ENCODE measurements at places on chromosomes 16 and 17. TPM values are rescaled to one million over a fixed set of nuclear protein-coding genes. Genes with fewer than 3 reads are reported as not detected.

CRYBA1 gene
- not detected for total RNA-seq

GINS2 gene
- total RNA-seq, result 6.9 TPM

RNF151 gene
- total RNA-seq, result not detected

SETD6 gene
- total RNA-seq, result 15.3 TPM

PMFBP1 gene
- total RNA-seq, result 1.4 TPM

USH1G gene
- 0.53 TPM for total RNA-seq

HS3ST3B1 gene
- 2.4 TPM for total RNA-seq

KRT36 gene
- not detected for total RNA-seq

MYH2 gene
- total RNA-seq, result 1.7 TPM

MRPL27 gene
- 38.6 TPM for total RNA-seq

CFAP119 gene
- total RNA-seq, result 1.3 TPM

GRCh38 chr17:74739227-74739831, 2.3 kb downstream of the RAB37 start:
- DNase-seq, result no peak

DNA sequence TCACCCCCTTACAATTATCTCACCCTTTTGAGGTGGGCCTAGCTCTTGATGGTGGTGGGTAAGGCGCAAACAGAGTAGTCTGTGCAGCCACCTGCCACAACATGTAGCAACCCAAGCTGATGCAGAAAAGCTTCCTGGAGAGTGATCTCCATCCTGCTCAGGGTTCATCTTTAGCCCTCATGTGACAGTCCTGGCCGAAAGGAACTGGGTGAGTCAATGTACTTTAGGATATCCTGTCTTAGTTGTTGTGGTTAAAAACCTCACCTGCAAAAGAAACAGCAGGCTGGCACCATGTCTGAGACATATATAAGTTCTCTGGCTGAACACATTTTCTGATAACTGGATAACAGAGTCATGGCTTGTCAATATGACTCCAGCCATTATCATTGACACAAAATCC, 183.5 kb upstream of the CPHXL start:
- DNase-seq, result no peak

- no peak for DNase-seq
These were observed 42.5 kb downstream of the PLCG2 start for GRCh38 chr16:81821436-81822128.

- no peak for DNase-seq
These were observed 24.0 kb downstream of the TRPV2 start for GRCh38 chr17:16439303-16439791.

DNA sequence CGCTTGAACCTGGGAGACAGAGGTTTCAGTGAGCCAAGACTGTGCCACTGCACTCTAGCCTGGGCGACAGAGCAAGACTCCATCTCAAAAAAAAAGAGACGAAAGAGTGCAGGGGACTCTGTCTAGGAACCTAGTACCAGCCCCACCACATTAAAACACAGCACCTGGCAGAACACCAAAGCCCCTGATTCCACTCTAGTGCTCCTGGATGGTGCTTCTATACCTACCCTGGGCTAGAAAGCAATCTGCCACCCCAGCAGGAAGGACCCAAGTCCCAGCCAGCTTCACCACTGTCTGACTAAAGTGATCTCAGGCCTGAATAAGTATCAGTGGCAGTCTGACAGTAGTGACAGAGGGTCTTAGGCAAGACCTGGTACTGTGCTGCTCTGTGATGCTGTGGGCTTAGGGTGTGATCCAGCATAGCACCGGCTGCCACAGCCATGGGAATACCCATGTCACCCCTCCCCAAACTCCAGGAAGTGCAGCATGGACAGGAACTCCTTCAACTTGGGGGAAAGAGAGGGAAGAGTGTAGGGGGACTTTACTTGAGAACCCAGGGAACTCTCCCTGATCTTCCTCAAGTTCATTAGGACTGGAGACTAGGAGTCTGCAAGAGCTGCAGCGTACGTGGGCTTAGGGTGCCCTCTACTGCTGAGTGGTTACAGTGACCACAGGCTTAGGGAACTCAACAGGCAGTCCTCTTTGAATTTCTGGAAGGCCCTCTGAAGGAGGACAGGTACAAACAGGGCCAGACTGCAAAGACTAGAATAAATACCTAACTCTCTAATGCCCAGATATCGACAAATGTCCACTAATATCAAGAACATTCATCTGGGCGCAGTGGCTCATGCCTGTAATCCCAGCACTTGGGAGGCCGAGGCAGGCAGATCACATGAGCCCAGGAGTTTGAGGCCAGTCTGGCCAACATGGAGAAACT, 30.0 kb upstream of the RNF43 start:
- no peak for DNase-seq

GRCh38 chr16:17304106-17304490, 166.7 kb downstream of the XYLT1 start:
- no peak for DNase-seq

GRCh38 chr16:6682142-6682811, 650.4 kb upstream of the RBFOX1 start:
- DNase-seq, result no peak

DNA sequence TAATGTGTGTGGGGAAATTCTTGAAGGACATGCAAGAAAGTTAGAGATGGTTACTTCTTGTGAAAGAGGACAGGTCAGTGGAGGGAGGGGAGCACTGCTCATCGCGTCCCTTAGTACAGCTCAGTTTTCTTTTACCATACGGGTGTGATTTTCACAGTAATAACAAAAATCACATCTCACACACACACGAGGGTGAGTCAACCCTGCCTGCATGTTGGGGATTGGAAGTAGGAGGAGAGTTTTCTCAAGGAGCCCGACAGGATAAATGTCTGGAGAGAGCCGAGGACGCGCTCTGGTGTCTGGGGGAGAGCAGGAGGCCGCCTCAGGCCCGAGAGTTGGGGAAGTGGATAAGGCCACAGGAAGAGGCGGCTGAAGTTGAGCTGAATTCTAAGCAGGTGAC, 16.4 kb downstream of the PLCD3 start:
- DNase-seq, result no peak

DNA sequence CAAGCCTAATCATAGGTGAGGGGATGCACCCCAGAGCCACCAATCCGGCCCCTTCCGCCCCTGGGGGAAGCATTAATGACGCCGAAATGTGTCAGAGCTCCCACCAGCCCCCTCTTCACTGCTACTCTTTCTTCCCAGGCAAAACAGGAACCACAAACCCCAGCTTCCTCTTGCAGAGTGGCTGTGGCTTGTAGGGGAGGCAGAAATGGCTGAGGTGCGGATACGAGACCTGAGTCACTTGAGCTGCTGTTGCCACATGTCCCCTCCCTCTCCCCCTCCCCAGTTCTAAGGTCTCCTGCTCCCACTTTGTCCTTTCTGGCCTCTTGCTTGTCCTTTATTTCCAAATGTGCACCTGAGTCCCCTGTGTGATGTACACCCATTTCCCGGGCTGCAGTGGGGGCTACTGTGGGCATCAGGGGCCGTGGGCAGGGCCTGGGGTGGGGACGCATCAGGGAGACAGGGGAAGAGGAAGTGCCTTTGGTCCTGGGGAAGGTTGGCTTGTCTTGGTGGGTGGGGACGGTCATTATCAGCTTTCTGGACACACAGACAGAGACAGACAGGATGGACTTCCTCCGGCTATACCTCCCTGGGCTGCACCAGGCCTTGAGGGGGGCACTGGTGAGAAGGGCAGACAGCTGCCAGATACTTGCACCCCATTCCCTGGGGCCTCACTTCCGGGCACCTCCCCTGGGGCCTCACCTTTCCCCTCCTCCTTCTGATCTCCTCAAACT, at the start of gene APOBR:
APOBR (plus strand) TSS at position 523 of the 731 bp plus-strand sequence; CDS start at position 562, 39 bp downstream.
- DNase-seq, result no peak

DNA sequence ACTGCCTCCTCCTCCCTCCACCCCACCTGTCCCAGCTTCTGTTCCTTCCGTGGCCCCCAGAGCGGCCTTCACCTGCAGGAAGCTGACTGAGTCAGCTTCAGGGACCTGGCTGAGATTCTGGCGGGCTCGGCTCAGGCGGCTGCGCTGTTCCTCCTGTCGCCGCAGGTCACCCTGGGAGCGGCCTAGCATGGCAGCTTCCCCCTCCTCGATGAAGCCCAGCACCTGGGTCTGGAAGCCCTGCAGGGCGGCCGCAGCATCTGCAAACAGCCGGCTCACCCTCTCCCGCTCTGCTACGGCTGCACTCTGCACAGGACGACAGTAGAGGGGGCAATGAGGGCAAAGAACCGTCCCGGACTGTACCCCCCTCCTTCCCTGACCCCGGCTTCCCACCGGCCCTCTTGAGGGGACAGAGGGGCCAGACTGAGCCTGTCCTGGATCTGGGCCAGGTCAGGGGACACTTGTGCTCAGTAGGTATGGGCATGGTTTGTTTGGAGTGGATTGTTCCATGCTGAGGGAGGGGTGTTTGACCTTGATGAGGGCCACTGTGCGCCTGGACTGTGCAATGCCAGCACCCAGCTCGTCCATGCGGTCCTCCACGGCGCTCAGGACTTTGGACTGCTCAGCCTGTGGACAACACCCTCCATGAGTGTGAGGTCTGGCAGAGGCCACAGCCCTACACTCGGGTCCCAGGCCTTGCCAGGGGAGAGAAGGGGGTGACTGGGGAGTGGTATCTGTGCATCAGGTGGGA, 2.0 kb downstream of the TRIM47 start:
- no peak for DNase-seq

DNA sequence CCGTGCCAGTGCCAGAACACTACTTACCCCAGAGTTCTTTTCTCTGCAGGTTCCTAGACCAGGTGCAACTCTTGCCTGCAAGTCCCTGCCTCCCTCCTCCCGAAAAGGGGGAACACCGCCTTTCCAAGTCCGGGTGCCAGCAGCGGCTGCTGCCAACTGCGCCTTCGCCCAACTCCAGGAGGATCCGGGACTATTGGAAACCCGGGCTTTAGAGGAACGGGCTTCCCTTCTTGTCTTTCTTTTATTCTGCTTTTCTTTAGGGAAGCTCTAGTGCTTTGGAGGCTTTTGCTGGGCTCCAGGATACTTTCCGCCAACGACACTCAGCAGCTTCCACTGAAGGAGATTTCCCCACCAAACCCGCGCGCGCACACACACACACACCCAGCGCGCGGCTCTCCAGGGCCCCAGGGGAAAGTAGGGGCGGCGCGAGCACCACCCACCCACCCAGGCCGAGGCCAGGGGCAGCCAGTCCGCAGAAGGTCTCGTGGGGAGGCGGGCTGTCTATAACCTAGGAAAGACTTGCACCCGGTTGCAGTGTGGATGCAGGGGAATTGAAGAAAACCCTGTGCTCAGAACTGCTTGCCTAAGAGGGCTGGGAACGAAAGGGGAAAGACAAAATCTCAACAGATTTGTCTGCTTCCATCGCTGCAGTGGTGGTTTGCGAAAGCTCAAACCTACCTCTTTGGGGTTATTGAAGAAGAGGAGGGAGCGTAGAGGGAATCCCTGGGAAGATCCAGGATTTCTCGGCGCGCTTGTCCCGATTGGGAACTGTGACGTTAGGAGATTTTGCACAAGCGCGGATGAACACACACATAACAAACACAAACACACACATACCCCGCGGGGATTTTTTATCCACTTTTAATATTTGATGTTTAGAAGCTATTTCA, 977 bp upstream of the CA10 start:
- DNase-seq, result no peak

- DNase-seq, result no peak
These were observed 26.3 kb downstream of the VPS53 start for GRCh38 chr17:688100-688989.

- no peak for DNase-seq
These were observed 1.9 kb upstream of the SALL1 start for GRCh38 chr16:51152691-51153576.

DNA sequence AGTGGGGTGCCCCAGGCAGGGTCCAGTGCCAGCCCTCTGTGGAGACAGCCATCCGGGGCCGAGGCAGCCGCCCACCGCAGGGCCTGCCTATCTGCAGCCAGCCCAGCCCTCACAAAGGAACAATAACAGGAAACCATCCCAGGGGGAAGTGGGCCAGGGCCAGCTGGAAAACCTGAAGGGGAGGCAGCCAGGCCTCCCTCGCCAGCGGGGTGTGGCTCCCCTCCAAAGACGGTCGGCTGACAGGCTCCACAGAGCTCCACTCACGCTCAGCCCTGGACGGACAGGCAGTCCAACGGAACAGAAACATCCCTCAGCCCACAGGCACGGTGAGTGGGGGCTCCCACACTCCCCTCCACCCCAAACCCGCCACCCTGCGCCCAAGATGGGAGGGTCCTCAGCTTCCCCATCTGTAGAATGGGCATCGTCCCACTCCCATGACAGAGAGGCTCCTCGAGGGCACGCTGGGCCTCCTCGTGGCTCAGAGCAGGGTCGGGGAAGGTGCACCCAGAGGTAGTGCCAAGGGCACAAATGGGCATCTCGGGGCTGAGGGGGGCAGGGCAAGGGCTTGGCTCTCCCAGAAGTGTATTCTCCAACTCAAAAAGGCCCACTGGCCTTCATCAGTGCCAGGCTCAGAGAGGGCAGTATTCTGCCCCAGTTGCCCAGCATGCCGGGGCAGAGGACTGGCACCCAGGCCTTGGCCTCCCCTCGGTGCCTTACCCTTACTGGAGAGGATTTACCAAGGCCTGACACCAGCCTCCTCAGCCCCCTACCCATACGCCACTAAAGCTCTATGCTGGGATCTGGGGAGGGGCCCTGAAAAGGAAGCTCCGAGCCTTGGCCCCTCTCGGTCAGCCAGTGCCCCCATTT, at the start of gene CDH5:
CDH5 (plus strand) TSS at position 259 of the 867 bp plus-strand sequence. CDS start 12,647 bp downstream, outside the sequence.
- DNase-seq, result no peak

GRCh38 chr17:9371019-9371418, 204.6 kb downstream of the STX8 start:
- no peak for DNase-seq

DNA sequence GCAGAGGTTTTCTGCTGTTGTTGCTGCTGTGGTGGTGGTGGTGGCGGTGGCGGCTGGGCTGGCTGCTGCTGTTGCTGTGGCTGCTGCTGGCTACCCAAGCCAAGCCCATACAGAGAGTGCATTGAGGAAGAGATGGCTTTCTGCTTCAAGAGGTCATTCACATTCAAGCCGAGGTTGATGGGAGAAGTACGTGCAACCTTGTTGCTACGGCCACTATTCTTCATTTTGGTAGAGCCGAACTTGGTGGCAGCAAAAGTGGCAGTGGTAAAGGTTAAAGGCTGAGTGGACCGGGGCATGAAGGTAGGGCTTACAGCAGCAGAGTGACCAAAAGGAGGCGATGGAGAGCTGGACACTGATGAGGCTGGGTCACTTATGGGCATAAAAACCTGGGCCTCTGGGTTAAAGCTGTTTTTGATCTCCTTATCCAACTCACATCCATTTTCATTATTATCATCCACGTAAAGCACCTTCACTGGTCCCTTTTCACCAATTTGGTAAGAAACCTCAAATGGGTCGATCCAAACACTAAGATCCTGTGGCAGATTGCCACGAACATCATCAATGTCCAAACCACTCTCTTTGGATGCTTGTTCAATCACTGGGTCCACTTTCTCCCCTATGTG, 2.8 kb downstream of the TOB1 start:
- DNase-seq, result no peak

- no peak for DNase-seq
These were observed 139.0 kb upstream of the ZFHX3 start for GRCh38 chr16:73186752-73187601.

- DNase-seq, result peak; percentile 70
These were observed 4.6 kb upstream of the TAF15 start for GRCh38 chr17:35804658-35805192.

- DNase-seq, result no peak
These were observed 151.2 kb upstream of the AXIN2 start for GRCh38 chr17:65712383-65713267.

Measured in urinary bladder (tissue), 4 donors.